ENCODE measurements at places on chromosomes 4 and X. TPM values are rescaled to one million over a fixed set of nuclear protein-coding genes. Genes with fewer than 3 reads are reported as not detected.

The GCNA gene
- 0.63 TPM for polyA plus RNA-seq

The FRAS1 gene
- not detected for polyA plus RNA-seq

DNA sequence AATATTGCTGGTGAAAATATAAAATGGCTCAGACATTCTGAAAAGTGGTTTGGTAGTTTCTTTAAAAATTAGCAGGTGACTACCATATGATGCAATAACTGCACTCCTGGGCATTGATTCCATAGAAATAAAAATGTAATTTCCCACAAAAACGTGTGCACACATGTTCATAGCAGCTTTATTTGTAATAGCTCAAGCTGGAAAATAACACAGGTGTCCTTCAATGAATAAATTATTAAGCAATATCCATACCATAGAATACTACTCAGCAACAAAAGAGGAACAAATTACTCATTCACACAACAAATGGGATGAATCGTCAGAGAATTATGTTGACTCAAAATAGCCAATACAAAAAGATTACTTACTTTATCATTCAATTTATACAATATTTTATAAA lies 893.7 kb upstream of the SLIT2 start:
- no peak overlapping the region for H3K27ac ChIP-seq
- H3K4me1 ChIP-seq: no peaks in the 10 kb centered on the region
- H3K4me3 ChIP-seq: no peak overlapping the region
- no peak for DNase-seq
- H3K27me3 ChIP-seq: peaks cover 2% of the 10 kb centered on the region
- H3K36me3 ChIP-seq: no peaks in the 10 kb centered on the region

DNA sequence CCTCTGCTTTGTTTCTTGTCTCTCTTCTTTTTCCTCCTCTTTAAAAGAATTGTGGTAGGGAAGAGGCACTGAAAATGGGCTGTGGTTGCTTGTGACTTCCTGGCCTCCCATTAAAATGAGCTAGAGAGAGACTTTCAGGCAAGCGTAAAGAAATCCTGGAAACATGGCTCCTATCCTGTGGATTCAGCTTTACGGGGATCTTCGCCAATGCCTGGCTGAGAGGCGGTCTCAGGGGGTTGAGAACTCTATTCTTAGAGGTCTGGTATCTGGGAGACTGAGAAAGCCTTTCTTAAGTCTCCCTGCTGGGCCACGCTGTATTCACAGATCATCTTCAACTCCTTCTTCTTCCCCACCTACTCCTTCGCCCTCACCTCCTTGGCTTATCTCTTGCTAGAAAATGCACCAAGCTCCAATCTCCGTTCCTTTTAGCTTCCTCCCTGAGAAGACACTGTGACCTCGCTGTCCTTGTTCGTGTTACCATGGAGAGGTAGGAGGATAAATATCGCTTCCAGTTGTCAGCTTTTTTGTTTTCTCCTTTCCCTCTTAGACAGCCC lies 542 bp upstream of the KLF8 start:
- peaks cover 4% of the 10 kb centered on the region for H3K27me3 ChIP-seq
- H3K36me3 ChIP-seq: no peaks in the 10 kb centered on the region
- peaks cover 20% of the 10 kb centered on the region for H3K4me1 ChIP-seq
- DNase-seq: no peak

DNA sequence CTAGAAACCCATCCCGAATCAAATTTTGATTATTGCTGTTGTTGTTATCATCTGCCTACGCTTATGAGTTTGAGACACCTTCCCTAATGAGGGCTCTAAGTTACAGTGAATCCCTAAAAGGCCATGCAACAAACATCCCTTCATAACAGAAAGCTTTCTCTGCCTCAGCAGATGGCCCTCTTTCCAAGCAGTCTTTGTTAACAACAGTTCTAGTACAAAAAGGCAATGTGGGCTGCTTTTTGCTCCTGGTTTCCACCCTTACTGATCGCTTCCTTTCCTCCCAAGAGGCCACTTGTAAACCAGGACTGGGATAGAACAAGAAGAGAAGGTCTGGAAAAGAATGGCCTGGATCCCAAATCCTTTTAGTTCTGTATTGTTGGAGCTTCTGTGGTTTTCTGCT lies 24.2 kb downstream of the GPC4 start:
- no peaks in the 10 kb centered on the region for H3K4me1 ChIP-seq
- peaks cover 5% of the 10 kb centered on the region for H3K27me3 ChIP-seq
- H3K36me3 ChIP-seq: no peaks in the 10 kb centered on the region
- no peak overlapping the region for H3K4me3 ChIP-seq

DNA sequence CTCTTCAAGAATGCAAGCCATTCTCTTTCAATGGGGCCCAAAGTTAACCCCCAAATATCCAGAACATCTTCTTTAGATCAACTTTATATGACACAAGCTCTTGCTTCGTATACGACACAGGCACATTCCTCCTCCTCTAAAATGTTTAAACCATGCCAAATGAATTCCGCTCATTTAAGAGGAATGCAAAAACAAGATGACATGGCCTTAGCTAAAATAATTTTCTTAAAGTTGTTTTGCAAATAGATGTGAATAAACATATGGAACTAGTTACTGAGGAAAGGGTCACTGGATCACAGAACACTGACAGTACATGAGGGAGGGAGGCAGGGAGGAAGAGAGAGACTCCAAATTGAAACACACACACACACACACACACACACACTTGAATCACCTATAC lies 97.4 kb downstream of the RASL11B start:
- DNase-seq: no peak
- H3K27ac ChIP-seq: no peak overlapping the region
- no peaks in the 10 kb centered on the region for H3K27me3 ChIP-seq
- H3K36me3 ChIP-seq: no peaks in the 10 kb centered on the region
- H3K4me3 ChIP-seq: no peak overlapping the region
- H3K4me1 ChIP-seq: no peaks in the 10 kb centered on the region

GRCh38 chrX:33195698-33196097 lies 15.7 kb downstream of the DMD start:
- no peak overlapping the region for H3K4me3 ChIP-seq
- DNase-seq: no peak
- H3K27ac ChIP-seq: no peak overlapping the region
- H3K4me1 ChIP-seq: no peaks in the 10 kb centered on the region
- no peaks in the 10 kb centered on the region for H3K36me3 ChIP-seq

GRCh38 chrX:110683925-110684324 lies 111.7 kb downstream of the CHRDL1 start:
- no peaks in the 10 kb centered on the region for H3K27me3 ChIP-seq
- no peak for DNase-seq
- no peaks in the 10 kb centered on the region for H3K4me1 ChIP-seq
- no peaks in the 10 kb centered on the region for H3K36me3 ChIP-seq

Measured in immature natural killer cell (primary cell).